ENCODE measurements at places on chromosomes 2 and 18.

DNA sequence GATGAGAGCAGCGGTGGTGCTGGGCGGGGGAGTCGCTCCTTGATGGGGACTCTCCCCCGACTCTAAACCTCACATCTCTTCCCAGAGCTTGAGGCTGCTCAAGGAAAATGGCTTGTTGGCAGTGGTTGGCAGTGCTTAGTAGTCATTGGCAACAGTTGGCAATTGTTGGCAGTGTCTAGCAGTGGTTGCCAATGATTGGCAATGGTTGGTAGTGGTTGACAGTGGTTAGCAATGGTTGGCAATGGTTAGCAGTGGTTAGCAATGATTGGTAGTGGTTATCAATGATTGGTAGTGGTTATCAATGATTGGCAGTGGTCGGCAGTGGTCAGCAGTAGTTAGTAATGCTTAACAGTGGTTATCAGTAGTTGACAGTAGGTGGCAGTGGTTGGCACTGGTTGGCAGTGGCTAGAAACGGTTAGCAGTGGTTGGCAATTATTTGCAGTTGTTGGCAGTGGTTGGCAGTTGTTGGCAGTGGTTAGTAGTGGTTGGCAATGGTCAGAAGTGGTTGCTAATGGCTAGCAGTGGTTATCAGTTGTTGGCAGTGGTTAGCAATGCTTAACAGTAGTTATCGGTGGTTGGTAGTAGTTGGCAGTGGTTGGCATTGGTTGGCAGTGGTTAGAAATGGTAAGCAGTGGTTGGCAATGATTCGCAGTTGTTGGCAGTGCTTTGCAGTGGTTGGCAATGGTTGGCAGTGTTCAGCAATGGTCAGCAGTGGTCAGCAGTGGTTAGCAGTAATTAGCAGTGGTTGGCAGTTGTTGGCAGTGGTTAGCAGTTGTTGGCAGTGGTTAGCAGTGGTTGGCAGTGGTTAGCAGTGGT, 85.4 kb upstream of the OTOS start:
- no peak overlapping the region for H3K27ac ChIP-seq
- H3K27me3 ChIP-seq, result no peaks in the 10 kb centered on the region

GRCh38 chr2:224944707-224945547, 97.3 kb downstream of the DOCK10 start:
- H3K4me3 ChIP-seq, result no peak overlapping the region
- no peaks in the 10 kb centered on the region for H3K27me3 ChIP-seq
- no peaks in the 10 kb centered on the region for H3K4me1 ChIP-seq

DNA sequence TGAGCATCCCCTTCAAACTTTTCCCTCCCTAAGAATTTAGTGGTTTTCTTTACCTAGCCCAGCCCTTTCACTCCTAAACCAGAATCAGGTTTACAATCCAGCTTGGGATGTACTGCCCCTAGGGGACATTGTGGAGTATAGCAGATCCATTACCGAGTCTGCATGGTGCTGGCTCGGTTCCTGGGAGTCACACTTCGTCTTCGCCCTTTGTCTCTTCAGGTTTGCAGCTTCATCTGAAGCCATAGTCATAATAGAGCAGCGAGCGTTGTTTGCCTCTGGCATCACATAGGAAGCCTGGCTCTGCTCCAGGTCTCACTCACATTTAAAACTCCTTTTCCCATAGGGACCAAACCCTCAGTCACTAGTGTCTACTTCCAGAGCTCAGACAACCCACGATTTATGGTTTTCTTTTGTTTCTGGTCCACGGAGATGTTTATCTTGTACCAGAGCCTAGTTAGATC, 16.8 kb upstream of the LYPD6 start:
- H3K27ac ChIP-seq, result no peak overlapping the region
- H3K4me1 ChIP-seq, result no peaks in the 10 kb centered on the region
- H3K4me3 ChIP-seq, result no peak overlapping the region
- H3K27me3 ChIP-seq, result no peaks in the 10 kb centered on the region
- DNase-seq, result peak; percentile 47

DNA sequence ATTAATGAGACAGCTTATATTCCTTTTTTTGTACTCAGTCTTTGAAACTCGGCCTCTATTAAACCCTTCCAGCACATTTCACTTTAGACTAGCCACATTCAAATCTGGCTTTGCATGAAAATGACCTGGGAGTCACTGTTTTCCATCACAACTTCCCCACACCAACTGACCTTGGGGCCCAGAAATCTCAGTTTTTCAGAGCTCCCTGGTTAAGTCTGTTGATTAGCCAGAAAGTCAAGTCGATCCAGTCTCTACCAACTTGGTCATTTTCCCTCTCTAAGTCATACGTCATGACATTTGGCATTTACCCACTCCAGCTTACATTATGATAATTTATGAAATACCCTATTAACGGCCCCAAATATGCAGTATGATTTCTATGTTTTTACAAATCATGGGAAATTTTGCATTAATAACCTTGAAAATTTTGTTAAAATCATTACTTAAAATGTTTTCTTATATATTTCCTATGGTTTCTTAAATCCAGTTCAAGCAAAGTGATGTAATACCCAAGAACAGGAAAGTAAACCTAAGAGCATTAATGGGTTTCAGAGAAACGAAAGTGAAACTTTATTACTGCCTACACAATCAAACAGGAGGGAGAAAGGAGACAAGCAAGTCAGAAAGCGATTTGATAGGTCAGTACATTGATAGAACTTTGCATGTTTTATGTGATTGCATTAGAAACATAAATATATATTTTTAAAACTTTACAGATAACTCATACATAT, 77.1 kb downstream of the SPATS2L start:
- H3K36me3 ChIP-seq, result no peaks in the 10 kb centered on the region
- H3K27me3 ChIP-seq, result no peaks in the 10 kb centered on the region
- H3K27ac ChIP-seq, result peak overlapping the region; percentile 66
- H3K4me3 ChIP-seq, result peak overlapping the region; percentile 2

GRCh38 chr2:142825861-142826260, 51.6 kb upstream of the KYNU start:
- no peak overlapping the region for H3K4me3 ChIP-seq
- DNase-seq, result peak; percentile 22
- H3K4me1 ChIP-seq, result no peaks in the 10 kb centered on the region
- no peaks in the 10 kb centered on the region for H3K27me3 ChIP-seq
- H3K36me3 ChIP-seq, result no peaks in the 10 kb centered on the region

DNA sequence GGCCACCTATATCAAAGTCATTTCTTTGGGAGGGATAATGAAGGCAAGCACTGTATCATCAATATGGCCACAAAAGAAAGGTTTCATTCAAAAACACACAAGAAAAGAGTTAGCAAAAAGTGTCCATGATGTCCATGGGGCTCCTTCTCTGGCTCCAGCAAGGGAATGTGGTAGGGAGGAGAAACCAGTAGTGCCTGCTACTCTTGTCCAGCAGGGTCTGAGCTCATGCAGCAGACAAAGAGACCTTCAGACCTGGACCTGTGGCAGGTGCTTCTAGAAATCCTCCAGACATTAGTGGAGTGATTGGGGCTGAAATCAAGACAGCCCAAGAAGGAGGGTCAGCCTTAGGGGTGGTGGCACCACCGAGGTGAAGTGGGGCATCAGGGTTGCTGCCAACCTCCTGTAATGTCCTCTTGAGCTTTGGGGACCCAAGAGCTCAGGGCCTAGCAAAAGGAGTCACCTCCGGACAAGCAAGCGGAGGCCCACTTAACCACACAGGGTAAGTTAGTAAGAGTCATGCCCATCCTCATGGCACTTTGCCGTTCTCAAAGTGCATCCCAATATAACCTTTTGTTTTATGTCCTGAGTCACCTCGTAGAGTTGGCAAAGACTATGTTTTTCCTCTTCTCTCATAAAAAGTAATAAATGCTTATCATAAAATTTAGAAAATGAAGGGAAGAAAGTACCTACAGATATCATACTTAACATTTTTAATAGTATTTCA, 112.6 kb upstream of the YPEL5 start:
- H3K27ac ChIP-seq, result no peak overlapping the region
- H3K36me3 ChIP-seq, result no peaks in the 10 kb centered on the region
- no peak overlapping the region for H3K4me3 ChIP-seq
- no peaks in the 10 kb centered on the region for H3K4me1 ChIP-seq
- no peaks in the 10 kb centered on the region for H3K27me3 ChIP-seq

- no peak overlapping the region for H3K27ac ChIP-seq
- no peaks in the 10 kb centered on the region for H3K4me1 ChIP-seq
- no peaks in the 10 kb centered on the region for H3K36me3 ChIP-seq
- H3K27me3 ChIP-seq, result no peaks in the 10 kb centered on the region
Observed at GRCh38 chr2:149826471-149827125, 239.0 kb upstream of the MMADHC start.
